ENCODE measurements at places on chromosomes 5 and 9. TPM values are rescaled to one million over a fixed set of nuclear protein-coding genes. Genes with fewer than 3 reads are reported as not detected.

MORN5 gene
- not detected for total RNA-seq

SEMA5A gene
- 0.17 TPM for total RNA-seq

TMEM215 gene
- not detected for total RNA-seq

ACTBL2 gene
- total RNA-seq: 0.17 TPM

SPATA31D4 gene
- total RNA-seq: not detected

NR4A3 gene
- total RNA-seq: not detected

LHX2 gene
- not detected for total RNA-seq

GADD45G gene
- total RNA-seq: not detected

PCDHA13 gene
- under 0.01 TPM for total RNA-seq

PCDHB4 gene
- total RNA-seq: 0.17 TPM

FAM219A gene
- 14.7 TPM for total RNA-seq

MAPK9 gene
- total RNA-seq: 28.5 TPM

CDH12 gene
- not detected for total RNA-seq

DAB2 gene
- total RNA-seq: 129 TPM

SLC6A7 gene
- total RNA-seq: not detected

AMBP gene
- 0.17 TPM for total RNA-seq

LCN15 gene
- total RNA-seq: 0.05 TPM

OR2K2 gene
- total RNA-seq: not detected

STC2 gene
- 11.7 TPM for total RNA-seq

KCNIP1 gene
- 20.8 TPM for total RNA-seq

UCK1 gene
- total RNA-seq: 20.5 TPM

SRA1 gene
- 25.7 TPM for total RNA-seq

FCHO2 gene
- total RNA-seq: 26.2 TPM

APBA1 gene
- 4.9 TPM for total RNA-seq

IFNA13 gene
- not detected for total RNA-seq

MSX2 gene
- total RNA-seq: 0.17 TPM

CEL gene
- total RNA-seq: 0.17 TPM

ZNG1F gene
- total RNA-seq: 3.4 TPM

IFNA21 gene
- total RNA-seq: not detected

RNF130 gene
- total RNA-seq: 61.6 TPM

FBLL1 gene
- total RNA-seq: 1.4 TPM

PCDHAC1 gene
- 0.17 TPM for total RNA-seq

PLPP7 gene
- total RNA-seq: 6.0 TPM

PCYOX1L gene
- total RNA-seq: 14.8 TPM

SLC36A3 gene
- total RNA-seq: not detected
